ENCODE measurements at places on chromosomes 3 and 15.

DNA sequence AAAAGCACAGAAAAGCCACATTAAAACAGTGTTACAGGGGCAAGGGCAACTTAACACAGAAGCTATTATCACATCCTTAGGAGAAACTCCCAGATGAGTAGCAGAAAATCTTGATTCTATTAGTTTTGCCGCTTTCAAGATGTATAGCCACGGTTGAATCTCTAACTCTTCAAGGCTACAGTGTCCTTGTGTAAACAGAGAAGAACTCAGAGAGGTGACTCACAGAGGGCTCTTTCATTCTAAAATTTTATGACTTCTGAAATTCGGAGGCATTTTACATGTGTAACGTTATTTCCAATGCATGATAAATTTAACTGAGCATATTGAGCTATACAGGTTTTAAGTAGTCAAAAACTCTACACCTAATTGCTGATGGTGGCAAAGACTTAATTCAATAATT is 846.6 kb downstream of the GBE1 start:
- no peak for DNase-seq

DNA sequence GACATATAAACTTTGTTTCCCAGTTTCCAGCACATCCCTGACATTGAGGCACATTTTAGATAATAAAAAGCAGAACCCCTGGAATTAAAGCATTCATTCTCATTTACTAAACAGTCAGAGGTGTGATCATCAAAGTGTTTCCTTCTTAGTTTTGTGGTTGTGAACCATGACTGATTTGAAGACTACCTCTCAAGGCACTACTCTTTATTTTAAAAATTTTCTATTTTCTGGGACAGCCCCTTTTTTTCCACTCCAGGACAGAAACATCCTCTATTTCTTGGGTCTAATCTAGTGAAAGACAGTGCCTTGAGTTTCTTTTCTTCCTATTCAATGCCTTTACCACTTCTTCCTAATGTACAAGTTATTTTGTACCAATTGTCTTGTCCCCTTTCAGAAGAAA is 5.2 kb downstream of the SST start:
- DNase-seq: no peak

DNA sequence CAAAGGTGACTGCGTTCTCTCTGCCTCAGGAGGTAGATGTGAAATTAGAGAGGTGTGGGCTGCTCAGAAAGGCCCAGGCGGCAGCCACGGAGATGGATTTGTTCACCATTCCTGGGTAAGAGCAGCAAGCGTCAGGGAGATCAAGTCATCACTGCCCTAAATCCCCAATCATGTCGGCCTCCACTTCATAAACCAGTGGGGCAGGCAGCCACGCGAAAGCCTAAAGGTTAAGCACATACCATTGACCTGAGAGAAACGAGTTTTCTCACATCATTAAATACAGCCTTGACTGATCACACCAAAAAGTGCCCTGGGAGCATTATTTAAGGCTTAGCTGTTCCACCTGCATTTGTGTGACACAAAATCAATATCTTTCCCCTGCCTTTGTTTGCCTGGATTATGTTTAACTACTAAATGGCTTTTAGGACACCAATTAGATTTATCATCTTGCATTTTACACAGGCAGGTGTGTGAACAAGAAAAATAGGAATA is 50.7 kb upstream of the FOXB1 start:
- no peak for DNase-seq

GRCh38 chr15:33517944-33518343 is 207.2 kb downstream of the RYR3 start:
- no peak for DNase-seq

DNA sequence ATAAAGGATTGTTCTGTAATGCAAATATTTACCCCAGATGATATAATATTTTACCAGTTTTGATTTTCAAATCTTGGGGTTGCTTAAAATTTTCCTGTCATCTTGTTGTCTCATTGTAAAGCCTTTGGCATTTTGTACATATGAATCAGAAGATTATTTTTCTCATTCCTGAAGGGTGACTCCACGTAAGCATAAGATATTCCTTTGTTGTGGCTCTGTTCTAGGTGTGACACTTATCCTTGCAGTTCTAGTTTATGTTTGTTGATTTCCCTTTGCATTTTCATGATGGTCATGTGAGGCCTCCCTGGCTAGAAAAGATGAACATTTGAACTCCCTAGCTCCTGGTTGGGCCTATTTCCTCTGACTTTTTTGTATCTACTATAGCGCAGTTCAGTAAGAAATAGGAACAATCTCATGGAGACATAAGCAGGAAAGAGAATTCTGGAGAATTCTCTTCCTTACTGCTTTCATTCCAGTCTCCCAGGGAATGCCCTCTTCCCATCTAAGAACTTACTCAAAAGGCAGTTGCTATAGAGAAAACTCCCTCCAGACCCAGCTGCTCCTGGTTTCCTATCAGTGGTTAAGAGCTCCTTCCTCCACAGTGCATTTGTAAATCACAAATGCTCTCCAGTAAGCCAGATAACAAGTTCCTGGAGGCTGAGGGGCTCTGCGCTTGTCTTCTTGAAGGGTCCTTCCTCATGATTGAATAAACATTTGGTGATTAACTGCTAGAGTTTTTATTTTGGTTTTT is 124.7 kb downstream of the WNT5A start:
- peak; percentile 0 for DNase-seq

- DNase-seq: peak; percentile 85
Observed at GRCh38 chr3:191331388-191331787, 1.1 kb upstream of the UTS2B start.

GRCh38 chr15:62742409-62743171 is 300.0 kb upstream of the TPM1 start:
- peak; percentile 78 for DNase-seq

DNA sequence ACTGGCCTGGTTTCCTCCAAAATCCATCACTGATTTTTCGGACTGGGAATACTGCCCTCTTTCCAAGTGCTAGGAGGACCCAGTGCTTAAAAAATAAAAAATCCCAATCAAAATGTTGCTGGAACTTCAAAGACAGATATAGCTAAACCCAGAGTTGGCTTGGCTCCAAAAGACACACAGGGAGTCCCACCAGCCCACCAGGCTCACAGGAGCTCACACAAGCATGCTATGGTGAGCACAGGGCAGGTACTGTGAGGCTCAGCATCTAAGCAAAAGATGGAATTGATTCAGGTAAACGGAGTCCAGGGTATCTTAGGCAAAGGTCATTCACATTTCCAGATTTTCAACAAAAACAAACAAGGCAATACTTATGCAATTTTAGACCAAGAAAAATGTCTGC is 3.7 kb downstream of the TRANK1 start:
- DNase-seq: no peak

DNA sequence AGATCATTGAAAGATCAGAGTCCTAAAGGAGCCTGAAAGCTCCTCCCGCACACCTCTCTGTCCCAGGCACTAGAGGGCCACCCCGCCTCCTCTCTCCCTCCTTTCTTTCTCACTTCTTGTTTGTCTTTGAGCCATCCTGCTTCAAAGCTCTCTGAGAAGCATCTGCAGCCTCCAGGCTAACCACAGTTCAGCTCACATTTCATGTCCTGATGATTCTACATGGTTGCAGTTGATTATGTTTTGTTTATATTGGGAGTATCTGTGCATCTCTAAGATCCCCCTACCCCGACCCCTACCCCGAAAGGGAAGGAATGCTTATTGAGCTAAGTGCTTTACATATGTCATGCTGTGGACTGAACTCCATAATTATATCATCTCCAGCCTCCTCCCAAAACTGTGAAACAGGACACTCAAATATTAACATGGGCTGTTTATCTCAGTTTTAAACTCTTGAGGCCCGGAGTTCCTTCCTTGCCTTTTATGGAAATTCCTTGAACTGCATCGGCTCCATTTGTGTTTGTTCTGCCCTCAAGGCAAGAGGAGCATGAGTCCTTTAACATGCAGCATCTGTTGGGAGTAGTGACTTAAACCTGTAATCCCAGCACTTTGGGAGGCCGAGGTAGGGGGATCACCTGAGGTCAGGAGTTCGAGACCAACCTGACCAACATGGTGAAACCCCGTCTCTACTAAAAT is 30.9 kb downstream of the MGLL start:
- DNase-seq: peak; percentile 19

- DNase-seq: no peak
Observed at GRCh38 chr15:99021027-99021627, 13.5 kb upstream of the PGPEP1L start.

DNA sequence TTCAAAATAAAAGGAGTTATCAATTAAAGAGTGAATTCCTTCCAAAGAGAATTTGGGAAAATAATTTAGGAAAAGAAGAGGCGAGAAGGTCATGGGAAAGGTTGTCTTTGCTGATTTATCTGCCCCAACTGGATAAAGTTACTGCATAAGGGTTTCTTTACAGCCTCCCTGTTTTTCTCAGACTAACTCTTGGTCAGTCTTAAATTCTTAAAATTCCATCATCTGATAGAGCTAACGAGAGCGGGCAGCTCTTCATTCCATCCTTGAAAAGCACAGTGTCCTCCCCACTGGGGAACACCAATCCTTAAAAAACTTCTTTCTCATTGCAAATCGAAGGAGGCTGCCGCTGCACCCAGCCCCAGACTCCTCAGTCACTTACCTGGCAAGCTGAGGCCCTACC is 107.2 kb downstream of the PGPEP1L start:
- DNase-seq: no peak

GRCh38 chr15:32919749-32920414 is 202.1 kb downstream of the GREM1 start:
- no peak for DNase-seq

- DNase-seq: no peak
Observed at GRCh38 chr15:101194546-101195125, 57.2 kb downstream of the CHSY1 start.

DNA sequence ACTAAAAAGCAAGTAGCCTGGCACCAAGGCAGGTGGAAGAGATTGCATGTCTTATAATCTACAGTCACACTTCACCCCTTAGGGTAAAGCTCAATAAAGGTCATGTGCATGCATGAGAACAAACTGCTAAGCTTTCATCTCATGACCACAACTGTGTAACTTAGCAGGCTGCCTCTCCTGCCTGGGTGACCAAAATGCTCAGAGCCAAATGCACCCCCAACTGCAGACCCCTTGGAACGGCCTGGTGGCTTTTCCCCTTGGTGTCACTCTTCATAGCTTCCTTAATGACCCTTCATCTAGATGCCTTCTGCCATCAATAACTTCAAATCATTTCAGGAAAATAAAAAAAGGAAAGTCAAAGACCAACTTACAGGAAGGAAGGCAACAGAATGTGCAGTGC is 88.1 kb downstream of the ADAMTS17 start:
- no peak for DNase-seq

GRCh38 chr3:30855400-30856292 is 38.8 kb downstream of the GADL1 start:
- DNase-seq: no peak

GRCh38 chr3:125602752-125603649 is 7.7 kb upstream of the OSBPL11 start:
- peak; percentile 92 for DNase-seq

GRCh38 chr3:125587039-125587648 is 8.2 kb downstream of the OSBPL11 start:
- no peak for DNase-seq

- peak; percentile 75 for DNase-seq
Observed at GRCh38 chr3:58004973-58005372, 3.2 kb upstream of the FLNB start.

- no peak for DNase-seq
Observed at GRCh38 chr3:69540706-69541581, 155.1 kb upstream of the FRMD4B start.

- no peak for DNase-seq
Observed at GRCh38 chr15:99439524-99439835, 126.3 kb upstream of the MEF2A start.

GRCh38 chr15:65666257-65666656 is 44.5 kb downstream of the SLC24A1 start:
- peak; percentile 52 for DNase-seq

GRCh38 chr3:46675426-46675825 is 18.1 kb downstream of the ALS2CL start:
- DNase-seq: no peak

DNA sequence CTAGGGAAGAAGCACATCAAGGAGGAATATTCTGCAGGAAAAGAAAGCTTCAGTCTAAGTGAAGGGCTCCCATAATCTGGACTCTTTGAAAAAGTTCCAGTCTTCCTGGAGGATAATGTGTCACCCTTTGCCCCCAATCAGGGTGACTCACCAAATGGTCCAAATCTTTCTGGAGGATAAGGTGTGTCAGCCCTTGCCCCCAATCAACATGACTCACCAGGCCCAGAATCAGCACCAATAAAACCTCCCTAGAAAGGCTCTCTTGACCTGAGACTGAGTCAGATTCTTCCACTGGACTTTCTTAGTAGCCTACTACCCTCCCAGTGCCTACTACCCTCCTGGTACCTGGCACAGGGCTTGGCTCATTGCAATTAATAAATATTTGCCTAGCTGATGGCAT is 9.5 kb upstream of the ARL14 start:
- peak; percentile 55 for DNase-seq

DNA sequence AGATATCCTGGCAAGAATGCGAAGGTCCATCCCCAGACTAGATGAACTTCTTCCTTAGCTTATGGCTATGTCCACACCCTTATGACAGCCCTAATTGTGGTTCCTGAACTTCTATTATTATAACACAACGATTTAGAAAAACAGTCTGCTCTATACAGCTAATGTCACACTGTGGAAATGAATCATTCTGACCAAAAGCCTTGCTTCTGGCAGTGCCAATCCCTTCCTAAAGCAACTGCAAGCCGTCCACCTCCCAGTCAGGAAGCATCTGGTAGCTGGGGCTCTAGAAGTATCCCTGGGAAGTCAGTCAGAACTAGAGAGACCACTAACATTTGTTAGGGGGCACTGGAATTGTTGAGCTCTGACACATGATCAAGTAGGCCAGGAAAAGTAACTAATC is 45.0 kb downstream of the MYO5A start:
- DNase-seq: no peak

GRCh38 chr15:59862191-59863155 is 141.6 kb upstream of the FOXB1 start:
- DNase-seq: no peak

Data from RKO (cell line).